IMR-90 (cell line): ENCODE measurements at places on chromosomes 4 and X. TPM values are rescaled to one million over a fixed set of nuclear protein-coding genes. Genes with fewer than 3 reads are reported as not detected.

The SMIM10L2A gene
- under 0.01 TPM in 2 replicates for total RNA-seq

The IKBKG gene
- total RNA-seq: 13.9 and 16.5 TPM in 2 replicates

The ZXDA gene
- 3.4 and 3.6 TPM in 2 replicates for total RNA-seq

The TRAM1L1 gene
- 3.4 and 5.3 TPM in 2 replicates for total RNA-seq

The IGSF1 gene
- not detected in 2 replicates for total RNA-seq

The APLN gene
- under 0.01 and 0.18 TPM in 2 replicates for total RNA-seq

The DAPP1 gene
- total RNA-seq: not detected in 2 replicates

The NAP1L3 gene
- 2.2 and 5.3 TPM in 2 replicates for total RNA-seq

The NR0B1 gene
- total RNA-seq: not detected in 2 replicates

The RTL9 gene
- 0.56 and 0.90 TPM in 2 replicates for total RNA-seq

The TMPRSS11F gene
- total RNA-seq: not detected in 2 replicates

The TIGD4 gene
- total RNA-seq: not detected in 2 replicates

GRCh38 chr4:80781431-80781830 is 249.1 kb upstream of the BMP3 start:
- no peak for DNase-seq

DNA sequence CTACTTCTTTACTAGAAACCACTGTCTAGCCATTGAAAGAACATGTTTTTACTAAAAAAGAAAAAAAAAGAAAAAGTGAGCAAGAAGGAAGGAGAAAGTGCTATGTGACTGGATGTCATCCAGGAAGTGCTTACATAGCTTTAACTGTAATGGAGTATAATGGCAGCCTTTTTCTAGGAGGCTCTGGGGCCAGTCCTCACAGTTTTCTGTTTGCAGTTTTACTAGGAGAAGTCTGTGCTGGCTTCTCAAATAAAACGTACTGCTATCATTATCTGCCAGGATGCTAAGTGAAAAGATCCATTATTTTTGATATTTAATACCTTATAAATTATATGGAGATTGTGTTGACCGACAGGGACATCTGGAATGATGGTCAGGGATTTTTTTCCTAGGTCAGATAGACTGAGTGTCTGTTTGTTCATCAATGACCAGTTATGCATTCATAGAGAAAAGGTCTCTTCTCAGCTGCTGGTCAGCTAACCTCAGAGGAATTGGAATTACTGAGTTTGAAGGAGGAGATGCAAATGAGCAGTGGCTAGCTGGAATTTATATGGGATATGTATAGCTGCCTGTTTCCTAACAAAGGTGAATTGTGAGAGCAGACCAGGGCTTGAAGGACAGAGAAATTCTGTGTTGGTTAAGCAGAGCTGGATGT is 21.7 kb downstream of the LPAR4 start:
- DNase-seq: no peak

DNA sequence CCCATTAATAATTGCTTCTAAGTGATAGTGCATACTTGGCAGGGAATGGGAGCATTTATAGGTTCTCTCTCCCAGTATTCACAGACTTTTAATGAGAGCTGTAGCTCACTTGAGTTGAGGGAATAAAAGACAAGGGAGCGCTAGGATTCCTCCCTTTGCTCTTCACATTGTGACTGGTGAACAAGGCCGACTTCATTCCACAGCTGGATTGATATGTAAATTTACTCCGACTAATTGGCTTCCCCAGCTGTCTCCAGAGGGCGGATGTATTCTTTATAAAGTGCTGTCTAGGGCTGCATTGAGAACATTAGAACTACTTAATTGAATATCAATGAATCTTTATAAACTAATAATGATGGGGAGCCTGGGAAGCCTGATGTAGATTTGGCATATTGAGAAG is 63.4 kb downstream of the GPR50 start:
- DNase-seq: no peak

DNA sequence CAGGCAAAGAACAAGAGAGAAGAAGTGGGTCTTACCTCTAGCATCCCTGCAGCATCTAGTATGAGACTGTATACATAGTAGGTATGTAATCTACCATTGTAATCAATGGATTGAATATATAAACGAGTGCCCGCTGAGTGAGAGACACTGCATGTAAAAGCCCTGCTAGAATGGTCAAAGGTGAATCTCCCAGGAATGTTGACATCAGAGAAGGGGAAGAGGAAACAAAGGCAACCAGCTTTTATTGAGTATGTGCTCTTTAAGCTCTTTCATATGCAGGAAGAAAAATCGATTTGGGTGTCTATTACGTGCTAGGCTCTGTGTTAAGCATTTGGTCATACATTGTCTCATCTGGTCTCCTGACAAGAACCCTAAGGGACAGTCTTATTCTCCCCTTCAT is 91.9 kb upstream of the KLHL13 start:
- no peak for DNase-seq

DNA sequence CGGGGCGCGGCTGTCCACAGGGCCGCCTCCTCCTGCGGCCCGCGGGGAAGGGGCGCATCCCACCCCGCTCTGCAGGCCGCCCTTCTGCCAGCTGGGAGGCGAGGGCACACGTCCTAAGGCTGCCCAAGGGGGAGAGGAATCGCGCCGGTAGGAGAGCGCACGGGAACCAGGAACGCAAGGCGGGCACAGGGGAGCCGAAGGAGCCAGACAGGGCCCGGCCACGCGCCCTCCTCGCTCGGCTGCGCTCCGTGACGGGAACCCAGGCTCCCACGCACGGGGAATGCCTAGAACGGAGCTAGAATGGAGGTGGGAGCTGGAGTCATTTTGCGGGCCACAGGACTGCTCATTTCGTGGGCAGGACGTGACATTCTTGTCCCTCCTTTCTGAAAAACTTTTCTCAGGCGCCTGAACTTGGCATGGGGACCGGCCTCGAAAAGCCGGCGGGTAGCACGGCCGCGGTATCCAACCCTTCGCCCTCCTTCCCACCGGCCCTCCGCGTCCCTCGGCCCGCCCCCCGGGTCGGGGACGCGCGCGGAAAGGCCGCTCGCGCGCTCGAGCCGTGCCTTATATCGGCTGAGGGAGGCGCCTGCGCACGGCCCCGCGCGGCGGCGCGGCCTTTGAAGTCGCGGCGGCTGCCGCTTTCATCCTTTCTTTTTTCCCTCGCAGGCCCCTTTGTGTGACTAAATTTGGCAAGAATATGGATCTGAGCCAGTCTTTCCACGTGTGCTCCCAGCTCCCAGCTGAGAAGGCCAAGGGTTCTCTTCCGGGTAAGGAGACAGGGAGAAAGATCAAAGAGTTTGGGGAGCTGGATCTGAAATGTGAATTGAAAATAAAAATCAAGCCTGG is 4.2 kb upstream of the LEF1 start:
- DNase-seq: no peak

GRCh38 chrX:18649498-18649951 is 22.4 kb downstream of the RS1 start:
- no peak for DNase-seq

- no peak for DNase-seq
Measured at GRCh38 chr4:165991325-165992180, 118.5 kb downstream of the TLL1 start.

GRCh38 chr4:56118845-56119244 is 170.1 kb downstream of the CEP135 start:
- no peak for DNase-seq

DNA sequence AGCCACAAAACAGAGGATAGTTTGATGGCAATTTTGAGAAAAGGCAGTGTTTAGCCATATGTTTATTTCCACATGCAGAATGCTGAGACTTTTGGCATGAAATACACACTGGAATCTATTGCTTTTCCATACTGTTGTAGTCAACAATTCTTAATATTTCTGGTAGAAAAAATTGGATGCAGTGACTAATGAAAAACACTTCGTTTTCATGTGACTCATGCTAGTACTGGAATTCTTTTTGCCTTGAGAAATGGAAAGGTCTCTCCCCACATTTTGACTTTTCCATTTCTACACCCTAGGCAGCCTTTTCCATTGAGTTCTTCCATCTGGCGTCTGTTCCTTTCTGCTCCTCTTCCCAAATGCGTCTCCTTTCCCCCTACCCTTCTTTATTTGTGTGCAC is 425.2 kb upstream of the FTHL17 start:
- peak; percentile 48 for DNase-seq

DNA sequence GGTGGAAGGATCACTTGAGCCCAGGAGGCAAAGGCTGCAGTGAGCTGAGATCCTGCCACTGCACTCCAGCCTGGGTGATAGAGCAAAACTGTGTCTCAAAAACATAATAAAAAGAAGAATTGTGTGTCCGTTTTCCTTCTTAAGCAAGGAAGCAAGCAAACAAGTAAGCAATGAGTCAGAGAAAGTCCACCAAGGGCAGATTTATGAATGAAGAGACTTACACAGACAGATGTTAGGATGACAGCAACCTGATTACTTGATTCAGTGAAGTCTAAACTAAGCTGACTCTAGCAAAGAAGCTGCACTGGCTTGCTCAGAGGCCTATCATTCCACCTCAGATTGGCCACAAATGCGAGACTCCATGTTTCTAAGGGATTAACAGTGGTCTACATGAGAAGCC is 34.1 kb upstream of the SCML1 start:
- DNase-seq: no peak

- DNase-seq: no peak
Measured at GRCh38 chr4:73727685-73728084, 12.7 kb upstream of the CXCL8 start.

DNA sequence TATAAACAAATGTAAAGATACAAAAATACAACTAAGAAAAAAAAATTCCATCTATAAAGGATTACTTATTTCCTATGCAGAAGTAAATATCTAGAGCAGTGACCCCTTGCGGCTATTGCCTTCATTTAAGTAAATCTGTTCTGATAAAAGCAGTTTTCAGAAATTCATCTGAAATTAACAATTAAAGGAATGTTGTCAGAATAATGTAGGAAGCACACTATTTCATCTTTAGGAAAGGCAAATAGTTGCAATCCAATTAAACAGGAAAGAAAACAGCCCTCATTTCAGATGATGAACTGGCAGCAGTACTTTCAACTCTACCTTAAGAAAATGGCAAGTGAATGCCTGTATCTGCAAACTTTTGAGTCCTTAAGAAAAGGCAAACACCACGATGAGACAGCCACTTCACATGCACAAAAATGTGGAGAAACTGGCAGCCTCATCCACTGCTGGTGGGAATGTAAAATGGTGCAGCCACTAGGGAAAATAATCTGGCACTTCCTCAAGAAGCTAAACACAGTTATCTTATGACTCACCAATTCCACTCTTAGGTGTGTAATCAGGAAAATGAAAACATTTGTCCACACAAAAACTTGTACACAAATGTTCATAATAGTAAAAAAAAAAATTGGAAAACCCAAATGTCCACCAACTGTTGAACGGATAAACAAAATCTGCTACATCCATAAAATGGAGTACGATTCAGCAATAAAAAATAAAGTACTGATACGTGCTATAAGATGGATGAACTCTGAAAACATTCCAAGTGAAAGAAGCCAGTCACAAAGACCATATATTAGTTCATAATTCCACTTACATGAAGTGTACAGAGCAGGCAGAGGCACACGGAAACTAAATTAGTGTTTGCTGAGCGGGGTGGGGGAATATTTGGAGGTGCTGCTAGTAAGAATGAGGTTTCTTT is 2.0 kb upstream of the THAP9 start:
- peak; percentile 91 for DNase-seq

DNA sequence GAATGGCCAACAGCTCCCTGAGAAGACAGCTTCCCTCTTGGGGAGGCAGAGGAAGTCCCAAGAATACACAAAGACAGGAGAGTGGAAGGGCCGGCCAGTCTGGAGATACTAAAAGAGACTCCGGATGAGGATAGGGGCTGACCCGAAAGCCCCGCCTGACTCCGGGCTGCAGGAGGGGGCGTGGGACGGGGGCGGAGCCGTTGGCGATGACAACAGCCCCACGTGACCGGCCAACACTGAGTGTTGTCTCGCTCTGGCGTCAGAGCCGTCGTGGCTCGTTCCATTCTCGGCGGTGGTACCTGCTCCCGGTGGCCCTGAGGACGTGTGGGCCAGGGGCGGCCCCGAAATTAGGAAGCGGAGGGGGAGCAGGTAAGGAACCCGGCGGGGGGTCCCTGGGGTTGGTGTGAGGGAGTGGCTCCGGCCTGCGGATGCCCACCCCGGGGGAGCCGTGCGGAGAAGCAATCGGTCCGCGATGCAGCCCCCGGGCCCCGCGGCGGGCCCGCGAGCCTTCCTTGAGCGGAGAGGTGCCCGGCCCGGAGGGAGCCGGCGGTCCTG is at the start of gene BEX4:
TSS of gene BEX4 (plus strand) at position 239 of the 555 bp plus-strand sequence. CDS start 1,046 bp downstream, outside the sequence.
- peak; percentile 41 for DNase-seq

DNA sequence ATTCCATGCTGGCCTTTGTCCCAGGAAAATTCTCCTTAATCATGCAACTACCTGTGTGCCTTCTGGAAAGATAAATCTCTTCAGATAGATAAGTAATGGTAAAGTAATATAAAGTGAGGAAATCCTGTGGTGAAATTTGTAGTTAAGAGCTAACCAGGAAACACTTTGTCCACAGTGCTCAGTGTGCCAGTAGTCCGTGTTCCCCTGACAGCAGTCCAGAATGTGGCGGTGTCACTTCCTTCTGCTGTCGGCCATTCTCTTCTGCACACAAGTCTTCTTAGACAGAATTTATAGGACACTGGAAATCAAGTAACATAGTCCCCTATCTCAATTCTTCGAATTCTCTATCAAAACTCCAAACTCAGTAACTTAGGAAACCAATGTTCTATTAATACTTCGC is 5.7 kb upstream of the CXXC4 start:
- no peak for DNase-seq

DNA sequence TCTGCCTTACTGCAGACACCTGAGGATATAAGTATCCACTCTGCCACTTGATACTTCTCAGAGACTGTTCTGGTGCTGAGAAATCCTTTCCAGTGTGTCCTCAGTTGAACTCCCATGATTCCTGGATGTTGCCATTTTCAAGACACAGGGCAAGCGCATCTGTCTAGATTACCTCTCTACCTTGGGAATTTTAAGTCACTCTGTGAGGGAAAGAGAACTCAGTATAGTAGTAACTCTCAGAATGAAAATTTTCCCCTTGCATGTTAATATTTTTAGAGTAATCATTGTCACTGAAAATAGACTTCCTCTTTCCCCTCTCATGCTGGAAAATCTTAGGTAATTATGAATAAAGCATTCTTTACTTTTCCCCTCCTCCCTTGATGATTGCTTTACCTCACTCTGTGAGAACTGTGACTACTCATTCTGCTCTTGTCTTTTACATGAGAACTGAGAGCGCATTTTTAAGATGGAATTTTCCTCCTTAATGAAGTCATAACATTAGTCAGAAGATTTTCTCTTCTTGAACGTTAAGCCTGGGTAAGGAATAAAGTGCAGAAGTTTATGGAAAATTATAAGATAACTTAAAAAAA is 45.0 kb downstream of the TET2 start:
- DNase-seq: peak; percentile 72

GRCh38 chrX:54530357-54530900 is 410 bp downstream of the GNL3L start:
- no peak for DNase-seq

GRCh38 chr4:73127839-73128453 is 58.4 kb upstream of the COX18 start:
- peak; percentile 5 for DNase-seq

- peak; percentile 28 for DNase-seq
Measured at GRCh38 chrX:38175139-38175538, 45.5 kb downstream of the SRPX start.

DNA sequence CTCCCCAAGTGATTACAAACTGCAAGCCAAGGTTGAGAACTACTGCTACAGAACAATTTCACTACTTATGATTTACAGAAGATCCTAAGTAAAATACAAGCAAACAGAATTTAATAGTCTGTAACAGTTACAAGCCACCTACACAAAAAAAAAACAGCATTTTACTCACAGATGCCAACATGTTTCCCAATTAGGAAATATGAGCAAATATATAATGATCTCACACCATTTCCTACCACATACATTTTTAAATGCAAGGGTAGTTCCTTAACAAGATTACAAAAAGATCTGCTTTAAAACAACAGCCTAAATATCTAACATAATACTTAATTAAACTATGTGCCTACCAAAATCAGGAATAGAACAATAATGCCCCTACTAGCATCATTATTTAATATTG is 63.4 kb downstream of the EFHC2 start:
- no peak for DNase-seq

GRCh38 chr4:74045772-74046171 is 7.3 kb upstream of the CXCL3 start:
- DNase-seq: no peak
